Amniotic stem cell (primary cell): ENCODE measurements at places on chromosomes 2 and 18.

DNA sequence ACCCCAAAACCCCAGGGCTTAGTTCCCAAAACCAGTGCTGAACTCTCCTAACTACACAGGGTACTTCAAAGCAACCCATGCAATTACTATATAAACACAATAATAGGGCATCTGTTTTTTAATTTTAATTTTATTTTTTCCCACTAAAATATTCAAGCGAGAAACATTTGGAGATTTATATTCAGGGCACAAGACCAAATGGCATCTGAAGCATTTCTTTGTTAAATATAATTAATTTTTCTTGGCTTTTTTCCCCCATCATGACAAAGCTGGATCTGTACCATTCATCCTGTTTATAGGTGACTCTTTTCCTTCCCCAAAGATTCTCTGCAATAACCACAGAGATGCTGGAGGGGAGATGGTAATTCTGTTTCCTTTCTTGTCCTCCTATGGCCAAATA is 18.1 kb upstream of the HDAC4 start:
- no peak for DNase-seq

- DNase-seq, result no peak
Observed at GRCh38 chr2:11944311-11944710, 197.9 kb downstream of the LPIN1 start.

DNA sequence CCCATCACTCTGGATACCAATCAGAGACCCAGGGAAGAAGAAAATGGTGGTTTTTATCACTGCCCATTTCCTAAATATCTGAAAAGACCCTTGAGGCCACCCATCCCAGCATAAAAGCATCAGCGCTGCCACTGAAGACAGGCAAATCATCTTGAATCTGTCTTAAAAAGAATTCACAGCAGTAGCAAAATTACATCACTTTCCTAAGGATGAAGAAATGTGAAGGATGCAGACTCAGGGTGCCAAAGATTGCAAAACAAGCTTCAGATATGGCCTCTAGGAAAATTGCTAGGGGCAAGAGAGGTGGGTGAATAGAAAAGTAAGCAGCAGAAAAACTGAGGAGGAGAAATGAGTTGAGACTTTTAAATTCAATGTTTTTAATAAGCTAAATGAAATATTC is 70.0 kb downstream of the SLC25A12 start:
- DNase-seq, result no peak

- peak; percentile 90 for DNase-seq
Observed at GRCh38 chr2:120559401-120559800, 176.3 kb upstream of the GLI2 start.

GRCh38 chr18:7322817-7323485 is 92.1 kb downstream of the LRRC30 start:
- DNase-seq, result no peak

DNA sequence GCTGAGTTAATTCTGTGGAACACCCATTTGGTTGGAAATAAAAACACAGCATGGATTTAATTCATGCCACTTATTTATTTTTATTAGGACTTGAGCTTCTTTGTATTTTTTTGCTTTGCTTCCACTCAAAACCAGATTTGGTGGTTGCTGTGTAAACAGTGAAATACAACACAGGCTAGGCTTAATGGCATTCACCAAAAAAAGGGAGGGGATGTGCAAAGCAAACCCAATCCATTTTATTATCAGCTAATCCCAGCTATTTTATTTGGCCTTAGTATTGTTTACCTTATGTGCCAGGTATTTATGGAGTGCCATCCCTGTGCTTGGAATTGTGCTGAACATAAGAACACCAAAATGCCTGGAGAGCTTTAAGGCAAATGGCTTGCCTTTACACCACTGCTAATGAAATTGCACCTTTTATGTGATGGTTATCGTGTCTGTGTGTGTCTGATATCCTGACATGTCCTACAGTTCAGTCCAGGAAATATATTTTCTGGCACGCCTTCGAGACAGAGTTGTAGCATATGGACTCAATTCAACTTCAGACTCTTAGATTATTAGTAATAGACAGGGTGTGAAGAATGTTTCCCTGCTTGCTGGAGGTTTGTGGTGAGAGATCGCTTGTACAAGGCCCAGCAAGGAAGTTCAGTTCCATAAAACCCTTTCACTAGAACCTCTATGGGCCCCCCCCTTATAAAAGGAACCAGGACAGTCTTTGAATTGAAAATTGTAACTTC is 99.6 kb downstream of the PRPF40A start:
- no peak for DNase-seq

DNA sequence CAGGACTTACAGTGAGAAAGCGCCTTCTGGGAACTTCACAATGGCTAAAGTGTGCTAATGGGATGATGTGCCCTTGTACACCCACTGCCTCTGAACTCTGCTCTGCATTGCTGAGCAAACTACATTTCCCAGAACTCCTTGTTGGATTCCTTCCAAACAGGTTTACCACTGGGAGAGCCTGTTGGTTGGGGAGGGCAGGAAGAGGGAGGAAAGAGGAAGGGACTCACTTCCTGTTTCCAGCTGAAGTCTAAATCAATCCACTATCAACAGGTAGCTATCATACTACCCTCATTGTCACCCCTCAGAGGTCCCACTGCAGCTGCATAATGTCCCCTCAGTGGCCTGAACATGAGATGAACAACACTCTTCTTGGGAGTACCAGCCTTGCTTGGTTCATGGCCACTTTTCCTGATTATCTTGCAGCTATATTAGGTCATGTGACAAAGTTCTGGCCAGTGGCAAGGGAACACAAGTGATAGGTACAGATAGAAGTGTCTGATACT is 109.7 kb downstream of the MSH2 start:
- no peak for DNase-seq

- DNase-seq, result no peak
Observed at GRCh38 chr2:136117909-136118818, at the start of gene CXCR4. Gene CXCR4 (minus strand): TSS chr2:136118149. CDS start chr2:136118060, 89 bp downstream.

DNA sequence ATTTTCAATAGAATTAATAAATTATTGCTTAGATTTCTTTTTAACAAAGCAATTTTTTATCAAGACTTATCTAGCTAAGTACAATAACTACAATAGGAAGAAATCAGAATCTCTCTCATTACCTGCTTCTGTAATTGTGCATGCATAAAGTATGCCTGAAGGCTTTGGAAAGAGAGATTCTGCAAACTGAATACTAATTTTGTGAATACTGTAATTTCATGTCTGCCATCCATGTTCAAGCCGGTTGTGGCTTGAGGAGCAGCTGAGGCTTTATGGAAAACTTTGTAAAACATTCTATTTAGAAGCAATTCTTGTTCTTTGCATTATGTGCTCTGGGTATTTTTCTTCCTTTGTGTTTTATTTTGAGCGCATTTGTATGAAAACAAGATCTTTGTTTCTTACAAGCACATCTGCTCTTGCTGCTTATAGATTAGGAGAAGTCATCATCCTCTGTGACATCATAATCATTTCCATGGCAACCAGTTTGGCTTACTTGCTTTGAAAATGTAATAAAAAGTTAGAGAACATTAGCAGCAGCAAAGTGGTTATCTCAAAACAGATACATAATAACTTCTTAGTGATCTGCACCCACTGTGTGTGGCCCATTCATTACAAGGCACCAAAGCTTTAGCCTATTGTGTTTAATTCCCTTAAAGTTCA is 16.0 kb upstream of the IKZF2 start:
- no peak for DNase-seq

DNA sequence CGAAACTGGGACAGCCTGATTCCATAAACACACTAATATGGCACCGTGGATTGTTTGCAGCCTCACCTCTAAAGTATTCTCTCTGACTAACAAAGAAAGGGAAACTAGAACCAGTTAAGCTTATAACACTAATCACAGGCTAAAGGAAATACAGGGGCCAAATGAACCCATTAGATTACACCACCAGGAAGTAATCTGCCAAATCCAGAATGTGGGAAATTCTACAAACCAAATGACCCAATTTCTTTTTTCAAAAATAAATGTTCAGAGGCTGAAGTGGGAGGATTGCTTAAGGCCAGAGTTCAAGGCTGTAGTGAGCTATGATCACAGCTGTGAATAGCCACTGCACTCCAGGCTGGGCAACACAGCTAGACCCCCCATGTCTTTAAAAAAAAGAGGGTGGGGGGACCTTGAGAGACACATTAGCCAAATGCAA is 1.5 kb upstream of the MPPE1 start:
- DNase-seq, result no peak

DNA sequence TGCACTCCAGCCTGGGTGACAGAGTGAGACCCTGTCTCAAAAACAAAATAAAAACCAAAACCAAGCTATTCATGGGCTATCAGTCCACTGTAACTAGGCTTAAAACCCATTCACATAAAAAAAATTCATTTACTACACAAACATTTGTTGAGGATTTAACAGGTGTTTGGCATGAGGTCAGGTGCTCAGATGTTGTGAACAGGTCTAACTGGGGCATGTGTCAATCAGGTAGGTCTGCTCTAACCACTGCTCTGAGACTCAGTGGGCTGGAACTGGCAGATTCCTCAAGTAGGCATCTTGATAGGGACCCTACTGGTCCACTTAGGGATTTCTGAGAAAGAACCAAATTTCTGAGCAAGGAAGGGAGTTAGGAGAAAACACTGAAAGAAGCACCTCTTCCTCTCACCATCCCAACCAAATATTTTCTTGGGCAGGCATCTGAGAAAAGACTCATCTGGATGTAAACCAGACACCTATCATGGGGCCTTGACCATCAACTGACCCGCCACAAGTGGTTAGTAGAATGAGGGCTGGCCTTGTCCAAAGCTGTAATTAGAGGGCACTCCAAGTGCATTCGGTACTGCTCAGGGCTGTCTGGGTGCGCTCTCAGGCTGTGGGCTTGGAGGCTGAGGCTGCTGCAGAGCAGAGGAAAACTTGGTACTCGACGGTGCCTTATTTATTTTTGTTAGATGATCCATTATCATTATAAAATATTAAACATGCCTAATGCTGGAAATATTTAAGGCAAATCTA is 33.9 kb downstream of the WIPF1 start:
- DNase-seq, result no peak
